Muscle of leg (tissue), 16 donors: ENCODE measurements at places on chromosomes 4 and X. TPM values are rescaled to one million over a fixed set of nuclear protein-coding genes. Genes with fewer than 3 reads are reported as not detected.

GRCh38 chr4:39263895-39264294 is 81.6 kb downstream of the WDR19 start:
- DNase-seq, result no peak

DNA sequence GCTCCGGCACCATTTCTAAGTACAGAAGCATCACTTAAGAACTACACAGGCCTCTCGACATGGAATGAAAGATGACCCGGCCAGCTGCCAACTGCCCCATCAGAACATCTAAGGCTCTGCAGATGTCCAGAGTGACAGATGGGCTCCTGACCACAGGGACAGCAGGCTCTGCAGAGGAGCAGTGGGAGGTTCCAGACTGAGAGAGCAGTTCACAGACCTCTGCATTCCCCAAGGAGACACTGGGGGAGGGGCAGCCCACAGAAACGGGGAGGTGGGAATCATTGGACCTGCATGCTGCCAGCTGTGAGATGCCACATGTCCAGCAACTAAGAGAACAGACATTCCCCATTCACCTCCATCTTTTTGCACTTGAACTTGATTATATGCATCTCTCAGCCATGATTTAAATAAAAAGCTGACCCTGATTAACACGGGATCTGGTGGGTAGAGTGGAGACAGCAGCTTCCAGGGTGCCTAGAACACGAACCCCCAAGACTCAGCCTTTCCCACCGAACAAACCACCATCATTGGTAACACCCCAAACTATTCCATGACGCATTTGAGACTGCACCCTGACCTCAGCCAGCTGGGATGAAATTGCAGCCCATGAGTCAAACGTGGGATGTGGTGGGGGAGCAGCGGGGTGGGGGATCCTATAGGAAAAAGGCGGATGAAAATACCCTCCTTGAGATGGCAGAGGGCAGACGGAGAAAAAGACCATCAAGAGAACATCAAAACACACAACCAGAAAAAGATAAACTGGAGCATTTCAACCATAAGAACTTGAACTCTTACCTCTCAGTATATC is 47.2 kb downstream of the AFAP1 start:
- peak; percentile 77 for DNase-seq

DNA sequence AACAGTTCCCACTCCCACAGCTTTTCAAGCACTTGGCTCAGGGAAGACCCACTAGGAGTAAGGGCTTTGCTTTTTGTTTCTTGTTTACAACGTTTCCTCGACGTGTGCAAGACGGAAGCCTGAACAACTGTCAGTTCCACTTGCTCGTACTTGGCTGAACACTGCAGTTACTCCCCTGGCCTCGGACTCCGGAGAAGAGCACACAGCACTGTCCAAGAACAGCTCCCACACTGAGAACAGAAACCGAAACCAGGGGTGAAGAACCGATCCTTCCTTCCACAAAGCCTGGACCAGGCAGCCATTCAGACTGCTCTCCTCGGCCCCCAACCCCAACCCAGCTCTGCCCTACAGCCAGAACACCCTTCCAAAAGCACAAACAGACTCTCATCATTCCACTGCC is 25.5 kb downstream of the IRF2 start:
- DNase-seq, result peak; percentile 97

- DNase-seq, result no peak
Observed at GRCh38 chr4:19406789-19407188, 844.9 kb upstream of the SLIT2 start.

GRCh38 chr4:3516836-3517730 is 15.1 kb downstream of the LRPAP1 start:
- no peak for DNase-seq

DNA sequence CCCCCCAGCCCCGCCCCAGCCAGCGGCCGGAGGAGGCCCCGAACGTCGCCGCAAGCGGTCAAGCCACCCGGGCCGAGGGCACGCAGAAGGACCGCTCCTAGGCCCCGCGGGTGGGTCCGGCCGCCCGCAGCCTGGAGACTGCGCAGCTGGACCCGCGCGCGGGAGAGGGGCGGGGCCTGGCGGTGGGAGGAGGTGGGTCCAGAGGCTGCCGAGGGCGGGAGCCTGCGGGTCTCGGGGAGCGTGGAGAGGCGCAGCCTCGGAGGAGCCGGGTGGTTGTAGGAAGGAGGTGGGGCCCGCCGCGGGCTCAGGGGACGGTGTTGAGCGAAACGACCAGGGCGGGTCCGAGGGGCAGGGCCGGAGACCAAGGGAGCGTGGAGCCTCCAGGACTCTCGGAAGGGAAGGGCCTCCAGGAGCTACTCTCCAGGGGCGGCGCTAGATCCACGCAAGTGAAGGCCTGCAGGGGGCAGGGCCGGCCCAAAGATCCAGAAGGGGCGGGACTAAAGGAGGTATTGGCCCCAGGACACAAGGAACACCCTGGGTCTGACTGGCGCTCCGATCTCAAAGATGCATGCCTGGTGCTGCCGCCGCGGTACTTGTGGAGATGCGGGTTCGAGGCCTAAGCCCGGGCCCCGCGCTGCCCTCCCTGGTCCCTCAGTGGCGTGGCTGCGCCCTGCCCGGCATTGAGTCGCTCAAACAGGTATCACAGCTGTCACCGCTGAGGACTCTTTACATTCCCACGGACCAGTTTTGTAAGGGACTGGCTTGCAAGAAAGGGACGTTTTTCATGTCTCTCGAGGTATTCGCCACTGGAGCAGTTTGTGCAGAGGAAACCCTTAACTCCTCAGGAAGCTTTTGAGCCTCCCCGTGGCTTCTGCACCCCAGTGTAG is 5.9 kb downstream of the TIMM17B start:
- DNase-seq, result peak; percentile 90

- no peak for DNase-seq
Observed at GRCh38 chr4:54719378-54719777, 61.6 kb downstream of the KIT start.

DNA sequence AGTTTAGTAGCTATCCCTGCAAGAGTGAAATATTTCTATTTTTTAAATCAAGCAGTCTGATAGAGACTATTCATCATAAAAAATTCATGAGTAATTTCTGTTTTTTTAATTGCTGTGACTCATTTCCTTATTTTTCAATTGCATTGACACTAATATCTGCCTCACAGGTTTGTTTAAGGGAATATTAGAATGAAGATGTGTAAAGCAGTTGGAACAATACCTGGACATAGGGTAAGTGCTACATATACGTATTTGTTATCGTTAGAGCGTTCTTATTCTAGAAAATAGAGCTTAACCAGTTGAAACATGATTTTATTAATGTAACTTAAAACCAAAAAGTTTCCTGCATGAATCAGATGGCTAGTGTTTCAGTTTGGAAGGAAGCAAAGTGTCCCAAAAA is 2211.3 kb downstream of the PCDH7 start:
- DNase-seq, result no peak

DNA sequence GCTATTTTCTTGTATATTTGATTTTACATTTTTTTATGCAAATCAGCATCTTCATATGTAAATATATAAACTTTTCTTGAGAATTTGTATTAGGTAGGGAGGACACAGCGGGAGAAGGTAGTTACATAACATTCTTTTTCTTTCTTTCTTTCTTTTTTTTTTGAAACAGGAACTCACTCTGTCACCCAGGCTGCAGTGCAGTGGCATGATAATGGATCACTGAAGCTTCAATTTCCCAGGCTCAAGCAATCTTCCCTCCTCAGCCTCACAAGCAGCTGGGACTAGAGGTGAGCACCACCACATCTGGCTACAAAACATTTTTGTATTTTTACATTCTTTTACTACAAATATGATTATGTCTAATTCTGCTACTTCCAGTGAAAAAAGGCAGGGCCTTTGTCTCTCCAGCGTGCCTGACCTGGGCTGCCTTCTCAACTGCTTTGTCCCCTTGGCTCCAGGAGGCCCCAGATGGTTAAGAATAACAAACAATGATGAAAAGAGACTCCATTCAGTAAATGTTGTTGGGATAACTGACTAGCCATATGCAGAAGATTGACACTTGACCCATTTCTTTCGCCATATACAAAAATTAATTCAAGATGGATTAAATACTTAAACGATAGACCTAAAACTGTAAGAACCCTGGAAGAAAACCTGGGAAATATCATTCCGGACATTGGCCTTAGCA is 46.5 kb upstream of the FAT4 start:
- DNase-seq, result no peak

DNA sequence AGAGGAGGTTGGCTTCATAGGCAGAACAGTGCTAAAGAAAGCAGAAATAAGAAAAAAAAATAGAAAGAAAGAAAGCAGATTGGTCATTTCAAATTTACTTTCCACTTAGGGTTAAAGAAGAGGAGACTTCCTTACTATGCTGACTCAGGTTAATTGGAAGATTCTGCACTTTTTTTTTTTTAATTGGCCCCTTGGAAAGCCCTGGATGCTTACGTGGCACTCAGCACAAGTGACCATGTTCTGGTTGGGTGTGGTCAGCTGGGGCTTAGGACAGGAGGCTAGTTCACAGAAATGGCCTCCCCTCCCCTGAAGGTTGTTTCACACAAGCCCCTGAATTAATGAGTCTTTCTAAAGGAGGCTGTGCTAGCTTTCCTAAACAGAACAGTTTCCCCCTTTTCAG is 14.5 kb downstream of the MAGEA9B start:
- DNase-seq, result no peak

DNA sequence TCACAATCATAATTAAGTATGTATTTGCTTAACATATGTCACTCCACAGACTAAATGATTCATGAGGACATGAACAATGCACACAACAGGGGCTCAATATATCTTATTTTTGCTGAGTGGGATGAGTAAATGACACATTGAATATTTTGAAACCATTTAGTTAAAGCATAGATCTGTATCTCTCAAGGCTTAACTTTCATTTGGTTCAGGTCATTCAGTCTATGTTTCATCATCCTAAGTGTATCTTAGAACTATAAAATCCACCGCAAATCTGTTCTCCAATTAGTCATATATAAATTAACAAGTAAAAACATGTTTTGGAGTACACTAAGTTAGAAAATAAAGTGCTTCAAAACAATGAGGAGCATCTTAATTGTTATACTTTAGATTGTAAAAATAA is 45.8 kb downstream of the AREG start:
- no peak for DNase-seq

DNA sequence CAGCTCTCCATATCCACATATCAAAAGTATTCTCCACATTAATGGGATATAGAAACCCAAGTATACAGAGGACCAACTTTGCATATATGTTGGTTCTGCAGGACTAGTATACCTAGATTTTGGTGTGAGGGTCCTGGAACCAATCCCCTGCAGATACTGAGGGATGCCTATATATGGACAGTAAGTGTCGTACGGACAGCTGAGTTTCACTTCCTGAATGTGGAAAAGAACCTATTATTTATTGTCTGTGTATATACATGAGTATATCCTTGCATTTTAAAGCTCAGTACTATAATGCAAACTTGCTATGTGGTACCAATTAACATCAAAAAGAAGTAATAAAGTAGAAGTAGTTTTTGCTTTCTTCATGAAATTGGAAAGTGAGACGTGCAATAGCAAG is 101.9 kb downstream of the FBXW7 start:
- DNase-seq, result no peak

GRCh38 chr4:139458999-139459398 is 5.1 kb downstream of the RAB33B start:
- no peak for DNase-seq

- no peak for DNase-seq
Observed at GRCh38 chr4:40301603-40302002, 33.5 kb upstream of the CHRNA9 start.

DNA sequence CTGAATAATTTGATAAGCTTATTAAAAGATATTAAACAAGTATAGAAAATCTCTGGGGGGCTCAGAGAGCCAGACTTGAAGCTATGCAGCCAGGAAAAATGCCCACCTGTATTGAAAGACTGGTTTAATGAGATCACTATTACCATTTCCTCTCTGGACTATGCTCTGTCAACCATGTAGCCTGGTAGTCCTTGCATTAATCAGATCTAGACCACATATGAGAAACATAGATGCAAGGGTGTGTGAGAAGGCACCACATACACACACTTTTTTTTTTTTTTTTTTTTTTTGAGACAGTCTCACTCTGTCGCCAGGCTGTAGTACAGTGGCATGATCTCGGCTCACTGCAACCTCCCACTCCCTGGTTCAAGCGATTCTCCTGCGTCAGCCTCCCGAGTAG is 75.9 kb upstream of the ATP8A1 start:
- DNase-seq, result no peak

- DNase-seq, result peak; percentile 20
Observed at GRCh38 chr4:52510939-52511565, 148.0 kb downstream of the USP46 start.

DNA sequence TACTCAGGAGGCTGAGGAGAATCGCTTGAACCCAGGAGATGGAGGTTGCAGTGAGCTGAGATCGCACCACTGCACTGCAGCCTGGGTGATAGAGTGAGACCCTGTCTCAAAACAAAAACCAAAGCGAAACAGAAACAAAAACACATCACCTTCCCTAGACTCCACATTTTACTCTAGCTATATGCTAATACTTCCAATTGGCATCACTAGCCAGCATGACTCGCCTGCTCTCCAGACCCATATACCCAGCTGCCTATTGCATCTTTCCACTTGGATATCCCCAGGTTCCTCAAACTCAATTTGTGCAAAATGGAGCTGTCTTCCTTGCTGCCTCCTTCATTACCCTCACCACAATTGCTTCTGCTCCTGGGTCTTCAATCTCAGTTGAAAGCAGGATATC is 22.4 kb upstream of the LAP3 start:
- no peak for DNase-seq

DNA sequence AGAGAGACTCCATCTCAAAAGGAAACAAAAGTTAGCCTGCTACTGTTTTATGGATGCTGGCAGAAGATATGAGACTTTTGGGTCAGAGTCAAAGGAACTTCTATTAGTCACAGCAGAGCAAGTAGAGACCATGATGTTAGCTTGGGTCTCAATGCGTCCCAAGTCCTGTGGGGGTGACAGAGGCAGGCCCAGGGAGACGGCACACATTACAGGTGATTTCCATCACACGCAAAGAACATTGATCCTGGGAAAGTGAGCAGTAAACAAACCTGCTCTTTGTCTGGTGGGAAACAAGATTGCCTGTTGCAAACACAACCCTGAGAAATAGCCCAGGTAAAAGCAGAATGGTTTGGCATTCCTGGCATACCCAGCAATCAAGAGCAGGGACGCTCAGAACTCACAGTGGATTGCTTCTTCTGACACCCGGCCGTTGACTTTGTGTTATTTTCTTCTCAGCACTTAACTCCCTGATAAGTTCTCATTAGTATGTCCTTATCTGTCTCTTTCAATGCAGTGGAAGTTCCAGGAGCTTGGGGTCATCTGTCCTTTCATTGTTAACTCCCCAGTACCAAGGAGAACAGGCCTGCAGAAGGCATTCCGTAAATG is 51.2 kb upstream of the LGI2 start:
- DNase-seq, result no peak

- no peak for DNase-seq
Observed at GRCh38 chr4:10831727-10832408, 147.3 kb upstream of the CLNK start.

Gene OTC
- polyA plus RNA-seq, result 1.0 TPM

Gene SMIM20
- 47.6 TPM for polyA plus RNA-seq

Gene ENPP6
- polyA plus RNA-seq, result 15.7 TPM

Gene PITX2
- polyA plus RNA-seq, result 40.5 TPM

Gene MAGEA2B
- polyA plus RNA-seq, result not detected

Gene UGT2B11
- not detected for polyA plus RNA-seq

Gene NAT8L
- 6.2 TPM for polyA plus RNA-seq

Gene PABPC1L2A
- not detected for polyA plus RNA-seq

Gene CLTRN
- polyA plus RNA-seq, result 0.53 TPM

Gene ZFYVE28
- 1.2 TPM for polyA plus RNA-seq

Gene PRR32
- 169 TPM for polyA plus RNA-seq

Gene PF4V1
- not detected for polyA plus RNA-seq

Gene MAGEA6
- polyA plus RNA-seq, result not detected
